LHCN-M2 (cell line): ENCODE measurements at places on chromosomes 13 and 19. TPM values are rescaled to one million over a fixed set of nuclear protein-coding genes. Genes with fewer than 3 reads are reported as not detected.

DNA sequence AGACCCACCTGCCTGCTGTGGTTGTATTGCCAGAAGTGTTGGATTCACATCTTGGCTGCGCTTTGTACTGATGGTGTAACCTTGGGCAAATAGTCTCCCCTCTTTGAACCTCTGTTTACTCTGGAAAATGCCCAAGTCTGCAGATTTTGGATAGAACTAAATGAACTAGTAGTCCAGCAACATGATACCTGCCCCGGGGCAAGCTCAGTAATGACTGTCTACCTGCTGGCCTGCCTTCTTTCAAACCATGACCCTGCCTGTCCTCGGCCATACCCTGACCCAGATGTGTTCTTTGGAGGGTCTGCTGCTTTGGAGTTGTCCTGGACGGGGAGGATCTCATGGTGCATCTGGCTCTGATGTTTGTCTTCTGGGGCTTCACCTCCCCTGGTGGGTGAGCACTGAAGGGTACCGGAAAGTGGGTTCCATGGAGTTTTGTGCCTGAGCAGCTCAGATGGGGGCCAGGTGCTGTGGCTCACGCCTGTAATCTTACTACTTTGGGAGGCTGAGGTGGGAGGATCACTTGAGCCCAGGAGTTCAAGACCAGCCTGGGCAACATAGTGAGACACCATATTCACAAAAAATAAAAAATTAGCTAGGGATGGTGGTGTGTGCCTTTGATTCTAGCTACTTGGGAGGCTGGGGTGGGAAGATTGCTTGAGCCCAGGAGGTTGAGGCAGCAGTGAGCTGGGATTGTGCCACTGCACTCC is 59.5 kb downstream of the TNFRSF19 start:
- no peak for DNase-seq

Gene PCDH17
- not detected in 2 replicates for total RNA-seq

DNA sequence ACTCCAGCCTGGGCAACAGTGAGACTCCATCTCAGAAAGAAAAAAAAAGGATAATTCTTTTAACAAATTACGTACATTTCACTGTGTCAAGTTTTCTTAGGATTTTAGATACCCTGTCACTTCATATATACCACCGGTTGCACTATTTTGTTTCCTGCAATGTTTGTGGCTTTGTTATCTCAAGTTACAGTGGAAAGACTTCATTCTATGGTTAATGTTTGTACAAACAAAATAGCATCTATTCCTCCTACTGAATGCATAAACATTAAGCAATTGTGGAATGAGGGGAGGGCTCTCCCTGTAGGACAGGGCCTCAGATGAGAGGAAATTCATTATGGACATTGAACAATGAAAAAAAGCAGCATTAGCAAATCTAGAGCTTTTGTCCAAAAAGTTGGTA is 120.1 kb downstream of the DNAJC3 start:
- DNase-seq: no peak

DNA sequence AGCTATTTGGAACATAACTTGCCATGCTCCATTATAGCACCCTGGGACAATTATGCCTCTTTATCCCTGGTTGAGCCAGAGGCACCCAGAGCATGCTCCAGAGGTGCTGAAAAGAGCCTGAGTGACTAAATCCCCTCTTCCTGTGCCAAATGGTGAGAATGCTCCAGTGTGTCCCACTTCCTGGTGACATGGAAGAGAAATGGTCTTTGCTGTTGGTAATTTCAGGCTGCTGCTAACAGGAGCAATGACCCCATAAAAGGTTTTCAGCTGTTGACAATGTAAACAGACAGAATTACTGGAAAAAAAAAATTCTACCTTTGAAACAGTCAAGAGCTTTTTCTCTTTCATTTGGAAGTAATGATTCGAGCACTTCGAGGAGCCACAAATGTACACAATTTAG is 341.8 kb downstream of the FGF9 start:
- DNase-seq: no peak

Gene FBXO27
- 4.4 and 14.0 TPM in 2 replicates for total RNA-seq

- DNase-seq: no peak
These were observed 776.5 kb upstream of the SLITRK1 start for GRCh38 chr13:84658491-84659358.

DNA sequence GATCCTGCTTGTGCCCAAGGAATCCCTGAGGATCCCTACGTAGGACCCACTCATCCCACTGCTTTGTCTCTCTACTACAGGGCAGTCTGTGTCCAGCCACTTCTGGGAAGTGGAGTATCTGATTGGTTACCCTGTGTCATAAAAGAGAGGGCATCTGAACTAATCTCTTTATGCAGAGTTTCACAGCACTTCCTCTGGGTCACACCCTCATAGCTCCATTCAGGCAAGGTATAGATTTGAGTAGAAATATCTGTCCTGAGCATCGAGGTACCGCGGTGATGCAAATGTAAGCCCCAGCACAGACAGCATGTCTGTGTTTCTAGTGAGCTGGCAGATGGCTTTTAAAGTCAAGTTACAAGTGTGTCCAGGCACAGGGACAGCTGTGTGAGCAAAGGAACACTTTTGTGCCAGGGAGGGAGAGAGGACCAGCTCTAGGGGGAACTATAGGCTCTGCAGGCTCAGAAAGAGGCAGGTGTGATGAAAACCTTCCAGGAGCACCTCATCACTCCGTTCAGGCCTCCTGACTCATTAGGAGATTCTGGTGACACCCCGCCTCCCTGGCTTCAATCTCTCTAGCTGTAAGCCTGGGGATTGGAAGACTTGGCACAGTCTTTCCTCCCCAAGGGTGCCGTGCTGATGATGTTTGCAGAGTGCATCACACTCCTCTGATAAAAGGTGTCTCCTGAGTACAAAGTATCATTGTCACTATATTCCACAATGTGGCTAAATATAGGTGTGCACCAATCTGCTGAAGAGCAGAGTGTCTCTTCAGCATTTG is 84.3 kb upstream of the UBL3 start:
- DNase-seq: no peak

GRCh38 chr19:18922228-18922985 is 2.9 kb downstream of the DDX49 start:
- DNase-seq: no peak

Gene SMG9
- total RNA-seq: 17.3 and 18.9 TPM in 2 replicates

Gene ZNF558
- 22.7 and 27.2 TPM in 2 replicates for total RNA-seq

DNA sequence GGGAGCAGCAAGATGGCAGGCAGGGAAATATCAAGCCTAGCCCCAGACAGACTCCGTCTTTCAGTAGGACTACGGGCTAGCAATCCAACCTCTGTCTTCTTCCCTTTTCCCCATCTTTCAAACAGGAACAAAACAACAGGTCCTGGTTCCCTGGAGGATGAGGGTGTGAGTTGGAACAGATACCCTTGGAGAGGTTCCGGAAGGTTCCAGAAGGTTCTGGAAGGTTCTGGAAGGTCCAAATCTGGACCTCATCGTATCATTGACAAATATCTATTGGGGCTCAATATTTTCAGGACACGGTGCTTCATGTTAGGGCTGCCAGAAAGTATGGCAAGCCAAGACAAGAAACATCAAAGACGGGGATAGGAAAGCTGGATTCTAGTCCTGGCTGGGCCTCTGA is 28.5 kb upstream of the FEM1A start:
- DNase-seq: no peak

Gene PCSK4
- total RNA-seq: 3.3 and 5.4 TPM in 2 replicates

- DNase-seq: no peak
These were observed 2676.6 kb downstream of the PCDH9 start for GRCh38 chr13:64553411-64554129.

Gene P2RY11
- 2.8 and 3.5 TPM in 2 replicates for total RNA-seq

Gene SULT2A1
- total RNA-seq: not detected in 2 replicates

- DNase-seq: peak; percentile 73
These were observed 41.9 kb downstream of the NFIX start for GRCh38 chr19:13037161-13037560.

DNA sequence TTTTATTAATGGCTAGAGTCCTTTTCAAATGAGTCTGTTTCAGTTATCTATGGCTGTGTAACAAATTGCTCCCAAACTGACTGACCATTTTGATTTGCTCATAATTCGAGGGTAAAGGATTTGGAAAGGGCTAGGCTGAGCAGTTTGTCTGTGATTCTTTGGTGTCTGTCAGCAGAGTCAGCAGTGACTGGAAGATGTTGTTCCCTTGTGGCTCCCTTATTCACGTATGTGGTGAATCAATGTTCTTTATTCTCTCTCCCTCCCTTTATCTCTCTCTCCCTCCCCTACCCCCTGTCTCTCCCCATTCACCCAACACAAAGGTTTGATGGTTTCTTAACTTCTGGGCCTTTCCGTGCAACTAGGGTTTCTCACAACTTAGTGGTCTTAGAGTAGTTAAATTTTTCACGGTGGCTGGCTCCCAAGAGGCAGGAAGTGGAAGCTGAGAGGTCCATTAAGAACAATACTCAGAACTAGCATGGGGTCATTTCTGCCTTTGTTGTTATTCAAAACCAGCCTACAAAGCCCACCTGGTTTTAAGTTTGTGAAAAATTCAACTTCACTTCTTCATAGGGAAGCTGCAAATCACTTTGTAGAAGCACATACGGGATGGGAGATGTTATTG is 772.5 kb upstream of the SLITRK1 start:
- DNase-seq: no peak

DNA sequence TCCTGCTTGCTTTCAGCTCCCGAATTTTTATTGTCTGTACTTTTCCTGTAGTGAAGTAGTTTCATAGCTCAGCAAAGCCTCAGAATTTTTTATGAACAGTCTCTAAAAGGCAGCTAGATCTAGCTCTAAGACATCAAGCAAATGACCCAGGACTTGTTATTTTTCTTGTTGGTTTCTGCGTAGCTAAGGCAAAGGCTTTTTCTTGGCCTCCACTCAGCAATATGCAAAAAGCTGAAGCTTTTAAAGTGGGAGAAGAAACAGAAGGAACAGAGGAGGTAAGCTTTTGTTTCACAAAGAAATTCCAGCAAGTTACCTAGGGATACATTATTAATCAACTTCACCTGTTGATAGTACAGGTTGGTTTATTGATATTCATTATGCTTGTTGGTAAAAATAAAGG is 235.9 kb downstream of the PCDH20 start:
- no peak for DNase-seq

- DNase-seq: no peak
These were observed 371.7 kb downstream of the RBM26 start for GRCh38 chr13:79034341-79034740.

DNA sequence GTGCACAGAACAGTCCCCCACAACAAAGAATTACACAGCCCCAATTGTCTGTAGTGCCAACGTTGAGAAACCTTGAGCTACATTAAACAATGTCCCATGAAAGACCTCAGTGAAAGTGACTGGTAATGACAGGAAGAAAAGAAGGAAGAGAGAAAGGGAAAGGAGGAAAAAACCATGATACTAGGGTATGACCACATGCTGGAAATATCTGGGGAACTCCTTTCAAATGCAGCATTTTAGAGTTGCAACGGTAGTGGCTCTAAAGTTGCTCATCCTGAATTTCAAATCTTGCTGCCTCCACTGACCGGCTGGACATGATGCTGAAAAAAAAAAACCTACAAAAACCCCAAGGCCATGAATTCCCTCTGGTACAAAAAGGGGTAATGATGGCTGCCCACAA is 26.5 kb downstream of the FPR3 start:
- no peak for DNase-seq

DNA sequence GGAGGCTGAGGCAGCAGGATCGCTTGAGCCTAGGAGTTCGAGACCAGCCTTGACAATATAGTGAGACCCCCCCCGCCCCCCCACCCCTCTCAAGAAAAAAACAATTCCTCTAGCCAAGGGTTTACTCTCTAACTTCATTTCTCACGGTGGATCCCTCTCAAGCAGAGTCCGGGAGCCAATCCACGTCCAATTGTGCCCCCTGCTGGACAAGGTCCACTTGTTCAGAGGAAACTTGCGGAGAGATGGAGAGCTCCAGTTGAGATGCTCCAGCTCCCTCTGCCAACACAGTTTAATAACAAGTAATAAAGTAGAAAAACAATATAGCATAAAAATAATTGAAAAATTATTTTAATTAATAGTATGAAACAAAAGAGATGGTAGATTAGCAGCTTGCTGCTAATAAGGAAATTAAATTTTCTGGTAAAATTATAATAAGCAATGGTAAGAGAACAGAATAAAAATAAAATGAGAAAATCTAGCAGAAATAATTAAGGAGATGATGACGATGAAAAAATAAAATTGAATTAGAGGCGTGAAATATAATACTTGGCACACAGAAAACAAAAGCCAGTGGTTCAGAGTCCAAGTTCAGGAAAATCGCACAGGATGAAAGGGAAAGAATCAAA is 14.5 kb upstream of the SIGLEC14 start:
- peak; percentile 73 for DNase-seq

Gene KIR3DL1
- not detected in 2 replicates for total RNA-seq

DNA sequence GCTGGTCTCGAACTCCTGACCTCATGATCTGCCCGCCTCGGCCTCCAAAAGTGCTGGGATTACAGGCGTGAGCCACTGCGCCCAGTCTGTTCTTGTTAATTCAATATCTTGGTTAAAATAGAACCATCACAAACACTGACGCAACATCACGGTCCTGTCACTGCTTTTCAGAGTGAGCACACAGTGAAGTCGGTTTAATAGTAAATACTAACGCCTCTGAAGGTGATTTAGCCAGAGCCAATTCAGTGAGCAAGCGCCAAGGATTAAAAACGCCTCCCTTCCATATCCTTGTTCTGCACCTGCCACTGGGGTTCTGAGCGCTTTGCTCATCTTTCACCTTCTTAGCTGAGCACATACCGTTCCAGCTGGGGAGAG is 30.3 kb downstream of the LAMP1 start:
- no peak for DNase-seq

Gene ZNF559
- 6.2 and 8.0 TPM in 2 replicates for total RNA-seq

GRCh38 chr13:27113436-27113835 is 58.2 kb downstream of the USP12 start:
- DNase-seq: no peak

Gene PRTN3
- not detected in 2 replicates for total RNA-seq

Gene ZNF491
- 0.80 and 0.90 TPM in 2 replicates for total RNA-seq

DNA sequence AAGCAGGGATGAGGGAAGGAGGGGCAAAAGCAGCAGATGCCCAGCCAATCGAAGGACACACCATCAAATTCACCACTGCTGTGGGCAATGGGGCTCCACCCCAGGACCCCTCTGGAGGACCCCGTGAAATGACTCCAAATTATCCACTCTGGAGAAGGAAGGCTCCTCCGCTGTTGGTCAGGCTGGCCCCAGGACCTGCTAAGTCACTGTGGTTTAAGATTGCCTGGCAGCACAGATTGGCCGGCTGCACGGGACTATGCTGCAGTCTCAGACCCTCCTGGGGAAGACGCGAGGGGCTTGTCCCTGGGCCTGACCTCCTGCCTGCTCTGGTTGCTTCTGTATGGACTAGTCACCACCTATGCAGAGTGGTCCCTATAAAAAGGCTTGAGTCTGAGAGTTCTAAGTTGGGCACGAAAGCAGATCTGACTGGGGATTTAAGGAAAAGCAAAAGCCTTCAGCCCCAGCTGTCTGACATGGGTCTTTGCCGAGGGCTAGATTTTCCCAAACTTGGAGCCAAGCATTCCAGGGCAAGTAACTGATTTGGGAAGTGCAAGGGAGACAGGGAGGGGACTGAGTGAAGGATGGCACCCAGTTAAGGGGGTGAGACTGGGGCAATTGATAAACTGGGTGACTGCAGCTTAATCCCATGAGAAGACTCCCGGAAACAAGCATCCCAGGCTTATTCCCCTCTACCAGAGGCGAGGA is 91.7 kb downstream of the TSHZ3 start:
- no peak for DNase-seq

GRCh38 chr13:102312841-102313240 is 89.0 kb downstream of the FGF14 start:
- DNase-seq: no peak

GRCh38 chr19:13795595-13796300 is 505 bp downstream of the ZSWIM4 start:
- peak; percentile 49 for DNase-seq
